ENCODE measurements at places on chromosomes 13 and 19.

DNA sequence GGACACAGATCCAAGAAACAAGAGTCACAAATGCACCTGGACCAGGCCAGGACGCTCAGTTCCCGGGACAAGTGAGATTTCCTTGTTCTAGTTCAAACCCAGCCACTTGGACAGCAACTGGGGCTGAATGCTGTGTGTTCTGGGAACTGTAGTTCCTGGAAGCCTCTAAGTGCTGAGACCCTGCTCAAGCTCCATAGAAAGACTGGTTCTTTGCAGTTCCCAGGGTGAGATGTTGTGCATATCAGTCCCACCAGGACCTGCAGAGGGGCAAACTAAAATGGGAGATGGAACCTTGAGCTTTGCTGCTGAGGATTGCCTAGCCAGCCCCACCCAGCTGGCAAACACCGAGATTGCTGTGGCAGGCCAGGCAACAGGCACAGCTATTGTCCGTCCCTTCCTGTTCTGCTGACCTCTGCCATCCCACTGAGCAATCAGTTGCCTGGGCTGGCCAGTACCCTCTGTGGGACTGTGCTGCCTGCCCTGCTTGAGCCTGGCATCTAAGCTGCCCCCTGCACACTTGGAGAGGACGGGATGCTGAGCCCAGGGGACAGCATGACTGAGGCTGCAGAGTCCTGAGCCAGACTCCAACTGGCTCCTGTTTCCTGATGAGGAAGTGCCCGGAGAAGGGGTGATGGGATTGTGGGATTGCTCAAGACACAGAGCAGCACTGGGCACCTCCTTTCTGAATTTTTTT lies 1.4 kb upstream of the GIPC1 start:
- DNase-seq: no peak

GRCh38 chr13:89214185-89214584 lies 1543.0 kb downstream of the SLITRK5 start:
- DNase-seq: no peak

GRCh38 chr13:105184201-105184600 lies 1351.3 kb downstream of the EFNB2 start:
- DNase-seq: no peak

GRCh38 chr19:31992750-31993149 lies 352.7 kb upstream of the ZNF507 start:
- DNase-seq: no peak

- DNase-seq: no peak
These were observed 221.1 kb upstream of the EDNRB start for GRCh38 chr13:78139765-78140164.

DNA sequence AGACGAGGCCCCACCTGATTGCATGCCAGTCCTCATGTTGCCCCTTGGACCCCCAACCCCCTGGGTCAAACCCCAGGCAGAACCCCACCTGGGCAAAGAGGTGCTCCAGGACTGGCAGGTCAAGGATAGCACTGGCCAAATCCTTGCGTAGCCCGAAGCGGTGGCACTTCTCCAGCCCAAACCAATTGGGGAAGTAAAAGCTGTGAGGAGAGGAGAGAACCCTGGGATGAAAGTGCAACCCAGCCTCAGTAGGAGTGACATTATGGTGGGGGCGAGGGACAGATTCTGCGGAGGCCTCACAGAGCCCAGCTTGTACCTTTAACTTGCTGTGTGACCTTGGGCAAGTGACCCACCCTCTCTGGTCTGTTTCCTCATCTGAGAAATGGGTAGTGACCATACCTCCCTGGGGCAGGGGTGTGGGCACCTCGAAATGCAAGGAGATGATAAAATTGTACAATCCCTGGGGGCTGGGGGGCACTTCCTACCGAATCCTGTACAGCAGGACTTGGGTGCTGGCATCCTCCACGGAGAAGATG lies 4.4 kb downstream of the JAK3 start:
- no peak for DNase-seq

GRCh38 chr19:47324502-47324901 lies 7.5 kb upstream of the C5AR2 start:
- no peak for DNase-seq

DNA sequence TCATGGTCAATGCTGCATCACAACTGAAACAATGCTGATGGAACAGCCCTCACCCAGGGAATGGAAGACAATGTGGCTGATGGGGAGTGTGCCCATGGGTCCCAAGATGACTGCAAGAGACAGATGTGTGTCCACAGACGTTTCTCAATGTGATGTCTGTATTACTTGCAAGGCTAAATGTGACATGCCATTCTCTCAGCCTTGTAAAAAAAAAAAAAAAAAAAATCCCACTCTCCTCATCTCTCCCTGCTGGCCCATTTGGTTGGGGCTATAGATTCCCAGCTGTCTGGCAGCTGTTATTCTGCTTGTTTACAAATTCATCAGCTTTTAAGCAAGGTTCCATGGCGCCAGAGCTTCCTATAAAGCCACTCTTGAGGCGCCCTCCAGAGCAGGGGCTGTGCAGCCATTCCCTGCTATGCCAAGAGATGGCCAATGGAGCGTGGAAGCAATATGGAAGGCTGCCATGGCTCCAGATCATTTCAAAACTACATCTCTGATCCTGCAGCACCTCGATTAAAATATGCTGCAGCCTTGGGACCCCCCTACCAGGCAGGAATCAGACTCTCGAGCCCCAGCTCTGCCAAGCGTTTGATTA lies 294.8 kb downstream of the FOXO1 start:
- DNase-seq: no peak

- no peak for DNase-seq
These were observed 542.7 kb downstream of the MYO16 start for GRCh38 chr13:109172136-109172535.
